ENCODE measurements at places on chromosomes 11 and 22.

DNA sequence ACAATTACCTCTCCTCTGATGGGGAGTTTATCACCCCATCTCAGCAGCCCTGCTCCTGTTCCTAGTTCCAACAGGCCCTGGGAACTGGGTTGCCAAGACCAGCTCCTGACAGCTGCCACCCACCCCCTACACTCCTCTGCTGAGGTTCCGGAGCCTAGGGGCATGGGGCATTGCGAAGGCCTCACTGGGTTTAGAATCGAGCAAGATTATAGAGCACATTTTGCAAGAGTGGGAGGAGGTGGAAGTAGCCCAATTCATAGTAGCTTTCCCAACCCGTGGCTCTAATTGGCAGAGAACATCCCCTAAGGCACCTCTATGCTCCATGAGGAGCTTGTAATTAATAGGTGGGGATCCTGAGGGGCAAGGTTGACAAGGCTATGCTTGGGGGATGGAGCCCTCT, 23.0 kb downstream of the MYEOV start:
- no peak for DNase-seq

- no peak for DNase-seq
These were observed 24.6 kb upstream of the ZBTB16 start for GRCh38 chr11:114034956-114035355.

- no peak for DNase-seq
These were observed 515.3 kb downstream of the JRKL start for GRCh38 chr11:96905143-96905542.

DNA sequence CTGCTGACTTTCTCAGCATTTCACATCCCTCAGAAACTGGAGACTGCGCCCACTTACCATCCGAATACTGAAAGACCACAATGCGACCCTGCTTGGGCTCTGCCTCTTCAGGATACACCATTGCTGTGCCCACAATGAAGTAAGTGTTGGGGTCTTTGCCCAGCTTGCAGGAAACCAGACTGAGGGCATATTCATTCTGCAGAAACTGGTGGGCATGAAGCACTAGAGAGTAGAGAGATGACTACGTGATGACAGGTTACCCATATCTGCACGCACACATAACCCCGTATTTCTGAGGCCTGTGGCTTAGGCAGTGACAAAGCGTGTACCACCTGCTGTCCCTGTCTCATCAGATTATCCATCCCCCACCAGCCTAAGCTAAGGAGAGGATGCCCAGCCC, 14.6 kb upstream of the VWCE start:
- no peak for DNase-seq

- no peak for DNase-seq
These were observed 72.1 kb downstream of the LRRC32 start for GRCh38 chr11:76598426-76598839.

GRCh38 chr11:105582497-105582896, 27.4 kb upstream of the GRIA4 start:
- DNase-seq, result no peak

GRCh38 chr11:12130180-12130980, 20.0 kb downstream of the MICAL2 start:
- DNase-seq, result no peak

- no peak for DNase-seq
These were observed 1.1 kb downstream of the SCN2B start for GRCh38 chr11:118175031-118175992.

DNA sequence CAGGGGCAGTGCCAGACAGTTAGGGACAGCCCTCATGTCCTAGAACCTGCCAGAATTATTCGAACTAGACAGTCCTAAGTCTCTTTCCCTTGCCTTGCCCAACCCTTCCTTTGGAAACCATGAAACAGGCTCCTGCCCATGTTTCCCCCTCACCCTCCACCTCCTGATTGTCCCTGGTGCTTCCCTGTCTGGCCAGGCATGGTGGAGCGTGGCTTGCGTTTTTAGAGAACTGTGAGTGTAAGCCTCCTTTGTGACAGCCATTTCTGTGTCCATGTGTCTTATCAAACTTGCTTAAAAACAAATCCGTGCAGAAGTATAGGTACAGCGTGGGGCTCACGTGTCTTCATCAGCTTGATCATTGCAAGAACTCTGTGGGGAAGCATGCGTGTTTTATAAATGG, 54.9 kb downstream of the MPPED1 start:
- no peak for DNase-seq

DNA sequence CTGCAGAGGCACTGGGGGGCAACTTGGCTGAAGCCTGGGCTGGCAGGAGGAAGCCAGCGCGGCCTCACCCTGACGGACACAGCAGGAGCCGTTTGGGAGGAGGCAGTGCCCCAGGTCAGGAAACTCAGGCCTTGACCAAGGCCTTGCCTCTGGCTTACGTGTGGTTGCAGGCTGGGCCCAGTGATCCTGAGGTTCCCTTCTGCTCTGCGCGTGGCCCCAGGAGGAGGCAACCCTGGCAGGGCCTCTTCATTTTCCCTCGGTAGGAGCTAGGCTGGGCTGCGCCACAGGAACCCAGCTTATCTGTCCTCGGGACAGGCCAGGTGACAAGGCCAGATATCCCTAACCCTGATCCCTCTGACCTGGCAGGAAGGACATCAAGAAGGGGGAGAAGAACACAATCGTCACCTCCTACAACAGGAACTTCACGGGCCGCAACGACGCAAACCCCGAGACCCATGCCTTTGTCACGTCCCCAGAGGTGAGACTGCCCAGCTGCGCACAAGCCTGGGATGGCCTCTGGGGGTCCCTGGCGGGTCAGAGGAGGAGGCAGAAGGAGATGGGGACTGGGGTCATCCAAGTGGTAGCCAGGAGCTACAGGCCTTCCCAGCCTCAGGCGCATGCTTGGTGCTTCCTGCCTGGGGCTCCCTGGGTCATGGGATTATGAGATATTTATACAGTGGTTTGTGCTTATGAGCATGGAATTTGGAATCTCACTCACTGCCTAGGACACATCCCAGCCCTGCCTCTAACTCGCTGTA, 20.6 kb downstream of the POLR3H start:
- no peak for DNase-seq

GRCh38 chr11:122797651-122798050, 40.6 kb upstream of the CRTAM start:
- no peak for DNase-seq

DNA sequence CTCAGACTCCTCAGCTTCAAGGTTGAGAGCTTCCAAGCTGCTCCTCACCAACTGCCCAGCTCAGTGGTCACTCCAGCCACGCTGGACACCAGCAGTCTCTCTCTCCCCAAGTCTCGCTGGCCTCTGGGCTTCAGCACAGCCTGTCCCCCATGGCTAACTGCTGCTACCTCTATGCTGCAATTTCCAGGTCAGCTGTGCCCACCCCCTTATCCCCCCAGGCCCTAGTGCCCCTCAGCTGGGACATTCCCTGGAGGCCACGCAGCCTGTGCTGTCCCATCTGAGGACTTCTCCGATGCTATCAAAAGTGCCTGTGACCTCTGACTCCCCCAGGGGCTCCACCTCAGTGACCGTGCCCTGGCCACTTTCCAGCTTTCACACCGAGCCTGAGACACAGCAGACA, 37.5 kb upstream of the PHF21B start:
- no peak for DNase-seq

DNA sequence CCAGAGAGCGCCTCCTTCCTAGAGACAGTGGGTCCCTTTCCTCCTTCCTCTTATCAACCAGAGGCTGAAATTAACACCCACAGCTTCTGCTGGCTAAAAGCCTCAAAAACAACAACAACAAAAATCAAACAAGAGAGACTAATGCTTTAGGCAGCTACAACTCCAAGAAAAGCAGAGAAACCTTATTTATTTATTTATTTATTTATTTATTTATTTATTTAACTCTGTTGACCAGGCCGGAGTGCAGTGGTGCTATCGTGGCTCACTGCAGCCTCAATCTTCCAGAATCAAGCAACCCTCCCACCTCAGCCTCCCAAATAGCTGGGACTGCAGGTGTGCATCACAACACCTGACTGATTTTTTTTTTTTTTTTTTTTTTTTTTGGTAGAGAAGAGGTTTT, 2.6 kb upstream of the B3GNT6 start:
- DNase-seq, result no peak

GRCh38 chr22:20251491-20251890, 16.6 kb downstream of the RTN4R start:
- no peak for DNase-seq

GRCh38 chr11:22582151-22582410, 43.5 kb downstream of the FANCF start:
- DNase-seq, result no peak

- no peak for DNase-seq
These were observed 23.7 kb downstream of the INCENP start for GRCh38 chr11:62147545-62147944.

DNA sequence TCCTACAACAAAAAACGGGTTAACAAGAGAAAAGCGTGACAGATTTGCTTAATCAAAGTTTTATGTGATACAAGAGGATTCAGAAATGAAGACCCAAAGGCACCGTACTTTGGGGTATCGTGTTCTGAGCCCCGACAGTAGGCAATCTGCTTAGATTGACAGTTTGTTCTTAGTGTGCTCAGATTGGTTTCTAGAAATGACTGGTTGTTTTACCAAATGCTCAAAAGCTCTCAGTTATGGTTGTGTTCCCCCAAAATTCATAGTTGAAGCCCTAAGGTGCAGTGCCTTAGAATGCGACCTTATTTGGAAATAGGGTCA, 102.7 kb downstream of the RASSF10 start:
- DNase-seq, result no peak

- DNase-seq, result no peak
These were observed 487.8 kb downstream of the BUD13 start for GRCh38 chr11:116285026-116285425.

- no peak for DNase-seq
These were observed 2.3 kb downstream of the NARS2 start for GRCh38 chr11:78572394-78572793.

- DNase-seq, result no peak
These were observed 407.0 kb downstream of the TENM4 start for GRCh38 chr11:79033833-79034232.

DNA sequence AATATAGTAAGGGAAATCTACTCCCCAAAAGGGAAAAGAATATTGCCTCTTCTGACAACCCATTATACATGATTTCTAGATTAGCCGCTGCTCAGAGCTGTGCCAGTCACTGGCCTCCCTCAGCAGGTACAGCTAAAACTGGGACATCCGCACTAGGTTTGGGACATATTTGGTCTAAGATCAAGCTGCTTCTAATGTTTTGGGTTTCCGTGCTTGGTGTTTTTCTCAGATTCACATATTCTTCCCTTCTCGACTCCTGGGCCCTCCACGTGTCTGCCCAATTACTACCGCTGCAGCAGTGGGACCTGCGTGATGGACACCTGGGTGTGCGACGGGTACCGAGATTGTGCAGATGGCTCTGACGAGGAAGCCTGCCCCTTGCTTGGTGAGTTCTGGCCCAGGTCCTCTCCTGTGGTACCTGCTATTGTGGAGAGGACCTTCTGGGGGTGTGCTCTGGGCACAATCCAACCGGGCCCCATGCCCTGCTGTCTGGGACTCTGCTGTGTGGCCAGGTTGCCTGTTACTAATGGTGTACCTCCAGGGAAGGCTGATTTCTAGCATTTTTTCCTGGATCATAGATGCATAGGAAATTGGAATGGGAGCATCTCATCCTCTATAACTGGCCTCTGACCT, 138.1 kb upstream of the SORL1-AS1 start:
- DNase-seq, result no peak

GRCh38 chr11:4798427-4799183, 5.6 kb downstream of the OR52R1 start:
- DNase-seq, result no peak

GRCh38 chr22:30685178-30685577, 9.5 kb upstream of the OSBP2 start:
- no peak for DNase-seq

DNA sequence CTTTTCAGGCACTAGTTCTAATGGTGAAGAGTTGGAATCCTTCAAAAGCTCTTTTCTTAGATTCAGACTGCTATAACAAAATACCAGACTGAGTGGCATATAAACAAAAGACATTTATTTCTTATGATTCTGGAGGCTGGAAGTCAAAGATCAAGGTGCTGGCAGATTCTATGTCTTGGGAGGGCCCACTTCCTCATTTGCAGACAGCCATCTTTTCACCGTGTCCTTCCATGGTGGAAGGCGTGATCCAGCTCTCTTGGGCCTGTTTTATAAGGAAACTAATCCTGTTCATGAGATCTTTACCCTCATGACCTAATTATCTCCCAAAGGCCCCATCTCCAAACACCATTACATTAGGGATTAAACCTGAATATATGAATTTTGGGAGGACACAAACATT, 124.0 kb downstream of the NAV2 start:
- no peak for DNase-seq

DNA sequence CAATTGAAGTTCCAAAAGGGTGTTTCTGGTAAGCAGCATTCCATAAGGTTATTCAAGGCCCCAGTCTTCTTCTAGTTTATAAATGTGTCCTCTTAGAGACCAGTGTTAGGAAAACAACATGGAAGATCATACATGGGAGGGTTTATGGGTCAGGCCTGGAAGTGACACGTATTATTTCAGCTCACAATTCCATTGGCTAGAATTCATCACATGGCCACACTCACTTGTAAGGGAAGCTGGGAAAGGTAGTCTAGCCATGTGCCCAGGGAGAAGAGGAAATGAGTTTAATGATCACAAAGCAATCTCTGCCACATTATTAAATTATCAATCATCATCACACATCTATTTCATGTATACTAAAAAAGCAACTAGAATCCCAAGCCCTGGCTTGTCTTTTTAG, 181.7 kb upstream of the TBCEL start:
- DNase-seq, result no peak

- DNase-seq, result no peak
These were observed 26.2 kb downstream of the TSPAN32 start for GRCh38 chr11:2328021-2328420.

DNA sequence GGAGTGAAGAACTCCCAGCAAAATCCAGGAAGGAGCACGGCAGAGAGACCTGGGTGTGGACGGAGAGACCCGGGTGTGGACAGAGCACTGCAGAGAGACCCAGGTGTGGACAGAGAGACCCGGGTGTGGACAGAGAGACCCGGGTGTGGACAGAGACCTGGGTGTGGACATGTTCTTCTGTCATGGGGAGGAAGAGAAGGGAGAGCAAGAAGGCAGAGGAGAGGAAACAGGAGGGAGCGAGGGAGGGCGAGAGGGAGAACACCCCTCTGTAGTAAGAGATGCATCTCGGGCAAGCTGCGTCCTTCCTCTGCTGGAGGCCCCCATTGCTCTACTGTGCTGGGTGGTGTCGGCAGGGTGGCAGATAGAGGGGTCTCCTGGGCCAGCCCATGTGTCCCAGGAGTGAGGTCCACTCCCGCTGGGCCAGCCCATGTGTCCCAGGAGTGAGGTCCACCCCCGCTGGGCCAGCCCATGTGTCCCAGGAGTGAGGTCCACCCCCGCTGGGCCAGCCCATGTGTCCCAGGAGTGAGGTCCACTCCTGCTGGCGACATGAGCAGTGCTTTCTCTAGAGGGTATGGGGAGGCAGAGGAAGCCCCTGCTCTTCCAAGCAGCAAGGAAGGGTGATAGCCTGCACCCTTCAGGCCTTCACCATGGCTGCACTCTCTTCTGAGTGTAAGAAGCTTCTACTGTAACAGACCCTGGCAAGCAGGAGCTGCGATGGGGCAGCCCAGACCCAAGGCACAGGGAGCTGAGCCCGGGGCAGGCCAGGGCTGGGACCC, 934.2 kb downstream of the BRD1 start:
- DNase-seq, result no peak

Data from stimulated activated CD4-positive, alpha-beta T cell treated with anti-CD3 and anti-CD28 coated beads, TNF-alpha, amount 100 ng/mL, for 48 hours (primary cell).